ENCODE measurements at places on chromosomes 4 and X.

DNA sequence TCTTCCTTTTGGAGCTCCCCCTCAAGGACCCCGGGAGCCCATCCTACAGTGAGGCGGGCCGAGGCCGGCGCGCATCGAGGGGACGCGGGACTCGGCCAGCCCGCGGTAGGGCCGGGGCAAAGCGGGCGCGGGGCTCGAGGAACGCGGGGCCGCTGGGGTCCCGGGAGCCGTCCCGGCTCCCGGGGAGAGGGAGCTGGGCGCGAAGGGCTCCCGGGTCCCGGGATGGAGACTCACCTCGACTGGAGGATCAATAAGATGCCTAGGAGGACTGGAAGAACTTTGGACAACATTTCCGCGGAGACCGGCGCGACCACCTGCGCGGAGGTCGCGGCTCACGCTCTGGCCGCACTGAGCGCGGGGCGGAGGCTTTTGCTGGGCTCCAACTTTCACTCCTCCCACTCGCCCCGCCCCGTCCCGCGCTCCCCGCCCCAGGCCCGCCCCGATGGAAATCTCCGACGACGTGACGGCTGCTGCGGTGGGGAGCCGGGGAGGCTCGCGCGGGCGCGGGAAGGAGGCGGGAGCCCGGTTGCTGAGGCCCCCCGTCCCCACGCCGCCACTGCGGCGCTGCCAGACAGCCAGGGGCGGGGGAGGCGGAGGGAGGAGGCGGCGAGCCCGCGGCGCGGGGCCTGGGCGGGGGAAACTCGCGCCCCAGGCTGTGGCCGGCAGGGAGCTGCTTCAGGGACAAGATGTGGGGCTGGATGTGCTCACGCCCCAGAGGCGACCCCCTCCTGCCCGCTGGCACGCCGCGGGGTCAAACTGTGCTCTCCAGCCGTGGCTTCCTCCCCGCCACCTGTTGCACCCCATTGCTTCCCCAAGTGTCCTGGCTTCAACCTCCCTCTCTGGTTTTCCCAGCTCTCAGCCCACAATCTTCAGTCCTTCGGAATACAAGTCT lies at the start of gene GABRE:
Gene GABRE (minus strand): TSS at position 341 of the 892 bp plus-strand sequence. CDS start 51 bp downstream, at position 290.
- DNase-seq, result no peak

DNA sequence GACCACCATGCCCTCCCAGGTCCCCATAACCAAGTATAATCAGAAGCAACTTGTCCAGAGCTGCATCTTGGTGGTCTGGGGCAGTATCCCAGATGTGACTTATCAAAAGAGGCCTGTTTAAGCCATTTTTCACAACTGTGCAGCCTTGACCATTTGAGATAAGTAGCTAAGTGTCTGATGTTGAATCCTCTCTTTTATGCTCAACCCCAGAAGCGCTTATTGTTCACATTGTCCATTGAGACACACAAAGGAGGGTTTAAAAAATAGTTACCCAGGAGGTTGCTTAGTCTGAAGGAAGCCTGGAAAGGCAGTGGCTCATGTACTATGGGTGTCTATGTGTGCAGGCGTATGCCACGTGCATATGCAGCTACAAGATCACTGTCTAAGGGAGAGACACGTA lies 27.0 kb downstream of the ENPP6 start:
- DNase-seq, result no peak

DNA sequence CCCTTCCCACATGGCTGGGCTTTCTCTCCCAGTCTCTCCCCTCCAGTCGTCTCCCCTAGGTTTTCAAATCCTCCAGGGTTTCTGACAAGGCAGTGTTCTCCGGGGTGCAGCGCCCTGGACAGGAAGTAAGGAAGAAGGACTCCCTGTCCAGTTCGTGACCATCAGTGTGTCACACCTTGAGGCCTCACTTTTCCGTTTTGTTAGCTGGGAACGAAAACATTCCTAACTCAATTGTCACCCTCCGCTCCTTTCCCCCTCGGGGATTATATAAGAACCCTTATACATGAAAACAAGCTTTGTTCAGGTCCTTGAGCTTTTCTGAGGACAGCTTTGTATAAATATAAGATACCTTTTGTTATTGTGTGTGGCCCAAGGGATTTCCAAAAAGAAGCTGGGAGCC lies 92.1 kb downstream of the KDR start:
- DNase-seq, result no peak

- no peak for DNase-seq
Observed at GRCh38 chrX:22276781-22277180, 4.1 kb downstream of the CBLL2 start.

DNA sequence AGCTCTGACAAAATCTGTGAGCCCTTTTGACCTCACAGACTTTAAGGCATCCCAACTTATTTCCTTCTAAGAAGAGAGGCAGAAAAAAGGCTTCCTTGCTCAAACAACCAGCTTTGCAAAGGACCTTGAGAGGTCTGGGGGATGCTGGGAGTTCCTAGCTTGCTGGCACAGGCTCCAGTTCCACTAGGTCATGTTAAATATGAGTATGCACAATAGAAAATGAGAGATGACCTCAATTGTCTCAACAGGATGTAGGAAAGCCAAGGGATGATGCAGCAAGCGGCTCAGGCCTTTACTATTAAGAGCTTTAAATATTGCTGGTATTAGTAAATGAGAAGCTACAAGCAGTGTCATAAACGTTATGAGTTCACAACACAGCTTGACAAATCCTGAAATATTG lies 13.3 kb upstream of the ZNF827 start:
- no peak for DNase-seq

DNA sequence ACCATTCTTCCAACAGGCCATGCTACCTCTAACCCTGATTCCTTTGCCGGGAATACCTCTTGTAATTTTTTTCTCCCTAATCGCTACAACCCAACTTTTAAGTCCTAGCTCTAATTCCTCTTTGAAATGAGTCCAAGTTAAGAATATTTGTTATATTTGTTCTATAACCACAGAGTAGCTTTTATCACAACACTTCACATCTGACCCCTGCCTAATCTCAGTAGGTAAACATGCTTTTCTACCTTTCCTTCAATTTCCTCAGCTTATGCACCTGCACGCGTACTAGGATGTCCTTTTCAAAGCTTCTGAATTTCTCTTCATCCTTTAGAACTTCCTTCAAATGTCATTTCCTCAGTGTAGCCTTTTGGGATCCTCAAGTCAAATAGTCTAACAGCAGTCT lies 915.5 kb upstream of the LCORL start:
- no peak for DNase-seq

DNA sequence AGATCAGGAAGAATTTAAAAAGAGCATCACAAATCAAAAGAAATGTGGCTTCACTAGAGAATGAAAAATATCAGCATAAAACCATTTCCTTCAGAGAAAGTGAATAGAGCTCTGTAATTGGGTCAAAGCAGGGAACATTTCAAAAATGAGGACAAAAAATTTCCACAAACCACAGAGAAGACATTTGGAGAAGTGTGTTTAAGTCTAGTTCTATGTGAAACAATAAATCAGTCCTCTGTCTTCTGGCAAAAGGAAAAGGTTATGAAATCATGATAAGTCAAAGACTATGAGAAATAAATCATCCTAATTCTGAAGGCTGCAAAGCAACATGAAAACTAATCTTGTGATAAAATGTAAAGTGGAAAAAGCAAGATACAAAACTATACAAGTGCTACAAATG lies 27.9 kb downstream of the SMPX start:
- no peak for DNase-seq

GRCh38 chrX:68830419-68831404 lies 1.9 kb downstream of the EFNB1 start:
- DNase-seq, result no peak

- no peak for DNase-seq
Observed at GRCh38 chrX:53250556-53250955, 25.5 kb upstream of the KDM5C start.

- DNase-seq, result no peak
Observed at GRCh38 chrX:115547448-115547847, 13.5 kb upstream of the PLS3 start.

DNA sequence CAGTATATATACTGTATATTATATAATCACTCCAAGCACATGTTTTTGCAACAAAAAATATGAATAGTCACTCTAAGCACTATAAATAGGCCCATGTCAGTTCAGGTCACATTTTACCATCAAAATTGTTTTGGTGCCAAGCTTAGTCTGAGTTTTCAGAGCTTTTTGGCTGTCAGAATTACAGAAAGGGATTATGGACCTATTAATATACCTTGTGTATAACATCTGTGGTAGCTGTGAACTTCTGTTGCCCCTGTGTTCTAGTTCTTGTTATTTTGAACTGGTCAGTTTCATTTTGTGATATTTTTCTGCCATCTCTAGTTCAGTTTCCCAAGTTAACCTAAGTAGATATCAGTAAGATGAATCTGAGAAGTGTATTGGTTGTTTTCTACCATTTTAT lies 22.9 kb downstream of the EXOC1 start:
- DNase-seq, result no peak

DNA sequence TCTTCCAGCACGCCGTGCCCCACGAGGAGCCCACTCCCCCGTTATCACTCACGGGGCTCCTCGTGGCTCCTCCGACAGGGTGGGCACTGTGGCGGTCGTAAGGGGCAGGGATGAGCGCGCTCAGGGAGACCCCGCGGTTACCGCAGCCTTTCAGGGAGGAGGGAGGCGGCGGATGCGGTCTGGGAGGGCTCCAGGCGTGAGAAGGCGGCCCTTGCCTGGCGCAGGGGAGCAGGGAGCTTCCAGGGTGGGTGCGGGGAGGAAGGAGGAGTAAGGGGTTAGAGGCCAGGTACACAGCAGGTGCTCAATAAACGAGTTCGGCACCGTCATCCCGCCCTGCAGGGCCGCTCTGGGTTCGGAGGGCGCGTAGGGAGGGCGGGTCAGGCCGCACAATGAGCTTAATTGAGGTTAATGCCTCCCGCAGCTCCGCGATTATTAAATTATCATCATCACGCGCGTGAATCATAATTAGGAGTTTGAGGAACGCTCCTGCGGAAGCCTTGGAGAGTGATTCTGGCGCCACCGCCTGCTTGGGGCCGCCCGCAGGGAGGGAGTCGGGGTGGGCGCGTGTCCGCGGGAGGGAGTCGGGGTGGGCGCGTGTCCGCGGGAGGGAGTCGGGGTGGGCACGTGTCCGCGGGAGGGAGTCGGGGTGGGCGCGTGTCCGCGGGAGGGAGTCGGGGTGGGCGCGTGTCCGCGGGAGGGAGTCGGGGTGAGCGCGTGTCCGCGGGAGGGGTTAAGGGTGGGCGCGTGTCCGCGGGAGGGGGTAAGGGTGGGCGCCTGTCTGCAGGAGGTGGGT lies 7.6 kb upstream of the NKX1-1 start:
- no peak for DNase-seq

DNA sequence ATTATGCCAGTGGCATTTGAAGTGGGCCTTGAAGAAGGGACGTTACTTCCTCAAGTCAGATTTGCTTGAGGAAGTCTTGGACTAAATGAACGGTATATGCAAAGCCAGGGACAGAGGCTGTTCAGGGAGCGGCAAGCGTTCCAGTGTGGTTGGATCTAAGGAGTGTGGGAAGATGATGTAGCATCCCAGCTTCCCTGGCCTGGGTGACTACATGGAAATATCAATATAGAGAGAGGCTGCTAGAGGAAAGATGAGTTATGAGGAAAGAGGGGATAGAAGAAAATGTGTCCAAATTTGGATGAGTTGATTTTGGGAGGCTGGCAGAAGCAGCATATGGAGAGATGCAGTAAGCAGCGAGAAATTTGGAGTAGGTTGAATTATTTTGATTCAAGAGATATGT lies 432.5 kb upstream of the TENM3 start:
- DNase-seq, result no peak

- DNase-seq, result no peak
Observed at GRCh38 chr4:54060116-54060515, 4.3 kb downstream of the CHIC2 start.

DNA sequence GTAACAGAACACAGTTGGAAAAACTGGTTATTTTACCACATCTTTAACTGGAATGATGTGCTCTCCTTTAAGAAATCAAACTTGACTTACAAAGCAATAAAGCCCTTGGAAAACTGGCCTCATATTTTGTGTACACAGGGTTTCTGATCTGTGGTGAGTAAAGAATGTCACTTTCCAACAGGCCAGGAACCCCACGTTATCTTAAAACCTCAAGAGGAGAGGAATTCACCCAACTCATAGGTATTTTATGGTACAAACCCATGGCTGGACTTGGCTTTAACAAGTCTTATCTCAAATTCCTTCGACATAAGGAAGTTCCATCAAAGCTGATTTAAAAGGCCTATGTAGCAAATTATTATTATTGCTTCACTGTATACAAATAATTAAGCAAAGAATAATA lies 1735.1 kb downstream of the PCDH7 start:
- DNase-seq, result no peak

DNA sequence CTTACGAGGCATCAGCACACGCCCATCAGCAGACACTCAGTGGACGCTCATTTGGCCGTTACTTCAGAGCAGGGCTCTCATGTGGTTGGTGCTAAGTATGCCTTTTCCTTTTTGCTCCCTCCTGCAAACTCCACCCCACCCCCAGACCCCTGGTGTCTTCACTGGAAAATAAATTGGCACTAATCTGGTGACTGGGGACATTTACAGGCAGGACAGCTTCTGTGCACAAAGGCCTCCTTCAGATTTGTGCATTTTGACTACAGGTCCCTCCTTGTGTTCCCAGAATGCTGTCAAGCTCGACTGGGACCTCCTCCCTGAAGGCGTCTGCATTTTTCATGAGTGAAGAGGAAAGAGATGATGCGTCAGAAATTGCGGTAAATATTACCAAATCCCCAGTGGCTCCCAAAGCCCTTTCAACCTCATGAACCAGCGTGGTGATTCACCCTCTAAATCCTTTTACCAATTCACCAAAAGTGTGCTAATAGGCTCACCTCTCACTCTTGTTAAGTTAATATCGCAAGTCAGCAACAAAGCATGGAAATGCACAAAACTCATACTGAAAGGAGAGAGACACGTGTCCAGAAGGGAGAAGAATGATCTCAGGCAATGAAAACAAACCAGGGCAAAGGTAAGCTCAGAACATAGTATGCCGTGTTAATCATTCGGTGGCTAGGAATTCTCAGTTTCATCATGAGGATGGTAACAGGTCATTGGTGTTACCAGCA lies 119.0 kb downstream of the NKX6-1 start:
- DNase-seq, result no peak

DNA sequence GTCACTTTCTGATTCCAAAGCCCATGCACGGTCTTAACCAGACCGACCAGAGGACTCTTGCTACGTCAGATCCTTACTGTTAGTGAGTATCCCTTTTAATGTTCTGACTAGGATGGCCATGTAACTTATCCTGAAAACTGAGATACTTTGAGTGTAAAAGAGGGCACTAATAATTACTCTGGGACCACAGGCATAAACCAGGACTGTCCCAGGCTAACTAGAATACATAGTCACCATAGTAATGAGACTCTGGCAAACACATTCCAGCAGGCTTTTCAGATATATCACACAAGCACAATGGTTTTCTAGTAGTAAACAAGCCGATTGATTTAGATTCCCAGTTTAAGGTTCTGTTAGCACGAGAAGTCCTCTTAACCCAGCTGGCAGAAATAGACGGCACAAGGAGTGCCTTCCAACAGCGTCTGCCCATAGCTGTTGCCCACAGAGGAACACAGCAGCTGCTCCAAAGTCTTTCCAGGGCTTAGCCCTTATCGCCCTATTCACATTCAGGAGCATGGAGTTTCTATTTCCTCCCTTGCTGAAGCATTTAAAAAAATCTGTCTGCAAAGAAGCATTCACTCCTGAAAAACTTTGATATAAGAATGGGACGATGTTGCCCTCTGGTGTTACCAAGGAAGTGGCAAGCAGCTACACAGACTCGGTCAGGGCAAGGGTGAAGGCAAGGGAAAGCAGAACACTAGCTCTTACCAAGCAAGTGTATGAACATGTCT lies 92.4 kb downstream of the CXCL13 start:
- DNase-seq, result no peak

GRCh38 chr4:25813448-25814106 lies 49.2 kb downstream of the SEL1L3 start:
- no peak for DNase-seq

- DNase-seq, result no peak
Observed at GRCh38 chr4:107077192-107077591, 41.1 kb upstream of the DKK2 start.
